ENCODE measurements at places on chromosomes 6 and 20. TPM values are rescaled to one million over a fixed set of nuclear protein-coding genes. Genes with fewer than 3 reads are reported as not detected.

Gene RAET1E
- total RNA-seq: 20.8 TPM

DNA sequence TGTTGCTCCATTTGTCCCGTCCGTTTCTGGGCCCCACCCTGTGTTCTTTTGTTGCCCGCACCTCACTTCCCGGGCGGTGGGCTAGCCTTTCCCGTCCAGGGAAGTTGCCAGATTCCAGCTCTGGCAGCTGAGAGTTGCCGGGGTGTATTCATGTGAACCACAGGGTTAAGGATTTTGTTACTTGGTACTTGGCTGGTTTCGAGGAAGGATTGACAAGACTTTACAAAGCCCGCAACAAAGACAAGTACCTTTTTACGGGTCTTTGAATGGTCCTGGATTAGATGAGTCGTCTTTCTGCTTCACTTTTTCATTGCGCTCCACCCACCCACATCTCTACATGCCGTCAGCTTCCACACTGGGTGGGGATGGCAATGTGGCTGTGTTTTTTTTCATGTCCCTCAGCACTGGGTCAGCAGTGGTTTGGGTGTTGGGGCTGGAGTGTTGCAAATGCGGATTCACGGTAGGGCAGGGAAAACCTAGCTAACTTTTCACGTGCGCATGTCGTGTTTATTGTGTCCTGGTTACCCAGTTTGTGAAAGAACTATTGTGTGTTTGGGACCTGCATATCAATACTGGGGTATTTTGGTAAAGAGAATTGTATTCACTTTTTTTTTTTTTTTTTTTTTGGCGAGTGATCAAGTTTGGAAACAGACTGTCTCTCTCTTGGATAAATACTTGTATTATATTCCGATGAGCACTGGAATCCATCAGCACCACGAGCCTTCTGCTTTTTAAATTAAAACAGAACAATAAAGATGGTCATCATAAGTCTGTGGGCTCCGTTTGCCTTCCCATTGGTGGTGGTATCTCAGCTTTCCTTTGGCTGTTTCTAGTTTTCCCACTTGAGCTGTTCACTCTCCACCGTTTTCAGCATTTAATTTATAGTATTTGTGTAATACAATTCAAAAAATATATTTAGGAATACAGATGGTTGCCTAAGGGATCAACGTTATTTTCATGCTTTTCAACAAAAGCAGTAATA is 1.2 kb downstream of the DUSP22 start:
- peak; percentile 65 for DNase-seq

DNA sequence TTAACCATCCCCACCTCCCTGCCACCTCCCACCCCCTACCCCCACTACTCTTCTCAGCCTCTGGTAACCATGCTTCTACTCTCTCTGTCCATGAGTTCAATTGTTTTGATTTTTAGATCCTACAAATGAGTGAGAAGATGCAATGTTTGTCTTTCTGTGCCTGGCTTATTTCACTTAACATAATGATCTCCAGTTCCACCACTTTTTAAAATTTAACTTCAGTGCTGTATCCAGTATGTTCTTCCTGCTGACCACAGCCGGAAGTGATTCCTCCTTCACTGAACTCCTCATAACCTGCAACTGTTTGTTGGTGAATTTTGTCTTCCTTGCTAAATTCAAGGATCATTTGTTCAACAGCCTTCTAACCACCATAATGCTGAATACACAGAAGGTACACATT is 3.9 kb downstream of the MAP7 start:
- no peak for DNase-seq

- no peak for DNase-seq
These were observed 29.0 kb upstream of the RUNX2 start for GRCh38 chr6:45299096-45299581.

Gene SMAP1
- 33.8 TPM for total RNA-seq

GRCh38 chr6:48073976-48074767 is 36.8 kb downstream of the PTCHD4 start:
- no peak for DNase-seq

DNA sequence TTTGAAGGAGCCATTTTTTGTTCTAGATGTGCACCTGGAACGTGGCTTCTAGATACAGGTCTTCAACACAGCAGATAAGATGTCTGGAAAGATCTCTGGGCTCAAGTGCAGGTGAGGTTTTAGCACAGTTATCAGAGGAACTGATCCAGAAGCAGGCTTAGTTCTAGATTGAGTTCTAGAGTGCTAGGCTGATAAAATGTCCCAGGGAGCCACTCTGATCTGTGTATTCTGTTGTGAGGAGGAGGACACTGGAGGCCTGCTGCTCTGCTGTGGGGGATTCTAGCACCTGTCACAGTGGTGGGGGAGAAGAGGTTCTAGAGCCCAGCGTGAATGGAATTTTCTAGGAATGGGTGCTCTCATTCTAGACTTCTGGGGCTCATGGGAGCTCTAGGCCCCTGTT is 12.0 kb upstream of the CCM2L start:
- DNase-seq: no peak

Gene AGER
- 3.2 TPM for total RNA-seq

GRCh38 chr6:114151064-114151690 is 180.2 kb upstream of the HDAC2 start:
- no peak for DNase-seq

- no peak for DNase-seq
These were observed 225.4 kb downstream of the CDH4 start for GRCh38 chr20:61477451-61477861.

Gene CST4
- total RNA-seq: not detected

DNA sequence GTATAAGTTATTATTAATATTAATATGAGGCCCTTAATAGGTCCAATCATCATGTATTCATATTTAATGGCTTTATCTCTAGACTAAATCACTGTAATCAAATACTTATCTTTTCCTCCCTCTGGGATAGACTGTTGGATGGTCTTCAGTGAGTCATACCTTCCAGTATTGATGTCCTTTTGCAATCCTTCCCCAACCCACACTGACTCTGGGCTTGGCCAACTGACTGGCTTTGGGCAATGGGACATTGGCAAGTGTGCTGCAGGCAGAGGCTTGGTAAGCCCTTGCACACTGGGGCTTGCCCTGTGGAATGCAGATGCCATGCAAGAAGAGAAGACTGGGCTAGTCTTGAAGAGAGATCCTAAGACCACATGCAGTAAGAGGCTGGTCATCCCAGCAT is 136.6 kb downstream of the CCDC170 start:
- no peak for DNase-seq

DNA sequence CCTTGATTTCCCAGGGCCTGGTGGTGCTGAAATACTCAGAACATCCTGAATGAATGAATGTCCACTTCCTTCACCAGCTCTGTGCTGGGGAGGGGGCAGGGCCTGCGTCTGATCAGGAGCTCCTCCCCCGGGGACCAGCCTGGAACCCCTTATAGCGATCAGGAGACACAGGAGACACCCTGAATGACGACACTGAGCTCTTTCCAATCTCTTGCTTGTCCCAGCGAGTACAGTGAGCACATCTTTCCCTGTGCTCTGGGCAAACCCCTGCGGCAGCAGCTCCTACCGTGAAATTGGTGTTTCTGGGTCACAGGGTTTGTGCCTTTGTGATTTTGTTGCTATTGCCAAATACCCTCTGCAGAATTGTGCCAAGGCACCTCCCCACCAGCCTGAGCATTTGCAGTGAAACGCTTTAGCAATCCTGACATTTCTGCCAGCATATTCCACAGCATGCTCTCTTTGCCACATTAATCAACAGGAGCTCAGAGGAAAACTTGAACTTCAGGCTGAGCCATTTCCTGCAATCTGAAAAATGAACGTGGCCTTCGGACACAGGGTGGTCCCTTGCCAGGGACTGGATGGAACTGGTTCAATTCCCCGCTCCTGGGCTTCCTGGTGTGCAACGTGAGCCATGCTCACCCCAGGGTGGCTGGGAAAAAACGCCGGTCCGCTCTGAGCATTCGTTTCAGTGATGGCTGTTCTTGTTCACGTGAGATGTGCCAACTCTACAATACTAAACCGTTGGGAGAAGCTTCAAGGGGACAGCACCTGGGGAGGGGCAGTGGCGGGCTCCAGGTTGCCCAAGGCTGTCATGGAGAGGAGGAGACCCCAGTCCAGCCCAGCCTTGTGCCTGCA is 23.1 kb upstream of the MRGBP start:
- no peak for DNase-seq

DNA sequence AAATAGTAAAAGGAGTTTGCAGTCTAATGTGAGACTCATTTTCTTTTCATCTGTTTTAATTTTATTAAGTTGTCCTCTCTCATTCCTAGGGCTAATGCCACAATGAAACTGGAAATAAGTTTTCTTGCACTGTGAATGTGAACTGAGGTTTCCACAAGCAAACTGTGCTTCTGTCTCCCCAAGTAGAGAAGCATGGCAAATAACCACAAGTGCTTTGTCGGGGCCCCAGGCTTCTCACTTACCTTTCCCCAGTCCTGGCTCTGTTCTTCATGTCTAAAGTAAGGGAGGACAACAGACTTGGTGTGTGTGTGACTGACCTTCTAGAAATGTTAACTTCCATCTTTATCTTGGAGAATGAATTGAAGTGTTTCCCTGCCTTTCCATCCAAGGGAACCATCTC is 80.8 kb downstream of the CBFA2T2 start:
- no peak for DNase-seq

Gene TFAP2B
- 2.3 TPM for total RNA-seq

DNA sequence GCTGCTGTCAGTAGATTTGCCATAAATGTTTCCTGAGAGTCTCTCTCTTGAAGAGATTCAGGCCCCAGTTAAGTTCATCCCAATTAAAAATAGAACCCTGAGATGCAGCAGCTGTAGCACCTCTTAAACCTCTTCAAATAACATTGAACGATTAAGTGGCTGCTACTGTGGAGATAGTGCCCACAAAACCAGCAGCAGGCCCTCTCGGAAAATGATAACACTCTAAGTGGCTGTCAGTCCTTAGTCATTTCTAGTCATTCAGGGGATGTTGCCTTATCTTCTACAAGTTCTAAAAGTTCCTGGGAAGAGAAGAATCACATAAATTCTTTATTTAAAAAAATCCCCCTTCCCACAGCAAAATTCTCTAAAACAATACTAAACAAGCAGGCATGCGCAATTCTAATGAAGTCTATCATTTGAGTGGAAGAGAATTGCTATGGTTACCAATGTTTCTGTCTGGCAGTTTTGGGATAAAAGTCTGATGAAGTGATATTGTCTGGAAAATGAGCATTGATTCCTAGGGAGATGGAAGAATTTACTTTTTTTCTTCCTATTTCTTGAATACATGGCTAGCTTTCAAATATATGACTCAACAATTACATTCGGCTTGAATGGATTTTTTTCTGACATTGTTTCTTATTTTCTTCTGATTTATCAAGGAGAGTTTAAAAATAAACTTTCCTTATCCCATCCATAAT is 131.9 kb downstream of the TRMT11 start:
- DNase-seq: no peak

DNA sequence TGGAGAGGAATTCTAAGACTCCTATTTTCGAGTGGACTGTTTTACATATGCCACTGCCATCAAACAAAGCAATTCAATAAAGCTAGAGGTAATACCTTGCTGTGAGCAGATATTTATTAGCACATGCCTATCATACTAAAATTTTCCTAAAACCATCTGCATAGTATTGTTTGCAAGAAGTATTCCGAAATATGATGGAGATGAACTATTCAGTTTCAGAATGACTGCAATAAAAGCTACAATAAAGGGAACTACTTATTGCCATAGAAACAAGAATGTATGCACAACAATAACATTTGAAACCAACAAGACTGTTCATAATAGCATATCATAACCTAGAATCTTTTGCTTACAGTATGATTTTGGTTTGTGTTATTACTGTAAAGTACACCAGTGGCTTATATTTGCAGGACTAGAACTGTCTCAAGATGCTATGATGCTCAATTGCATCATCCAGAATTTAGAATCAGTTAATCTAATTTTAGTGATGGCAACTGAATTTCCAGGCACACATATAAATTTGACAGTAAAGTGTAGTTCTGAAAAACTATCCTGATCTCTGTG is 144.3 kb downstream of the GRIK2 start:
- DNase-seq: no peak

GRCh38 chr6:167163476-167164011 is 5.8 kb upstream of the GPR31 start:
- no peak for DNase-seq

- no peak for DNase-seq
These were observed 386.8 kb upstream of the JAG1 start for GRCh38 chr20:11060423-11061185.

- no peak for DNase-seq
These were observed 180.3 kb downstream of the HDGFL1 start for GRCh38 chr6:22749696-22750095.

All from lower leg skin (tissue), 4 donors.